Thoracic aorta (tissue), 2 donors: ENCODE measurements at places on chromosomes 1 and 21.

DNA sequence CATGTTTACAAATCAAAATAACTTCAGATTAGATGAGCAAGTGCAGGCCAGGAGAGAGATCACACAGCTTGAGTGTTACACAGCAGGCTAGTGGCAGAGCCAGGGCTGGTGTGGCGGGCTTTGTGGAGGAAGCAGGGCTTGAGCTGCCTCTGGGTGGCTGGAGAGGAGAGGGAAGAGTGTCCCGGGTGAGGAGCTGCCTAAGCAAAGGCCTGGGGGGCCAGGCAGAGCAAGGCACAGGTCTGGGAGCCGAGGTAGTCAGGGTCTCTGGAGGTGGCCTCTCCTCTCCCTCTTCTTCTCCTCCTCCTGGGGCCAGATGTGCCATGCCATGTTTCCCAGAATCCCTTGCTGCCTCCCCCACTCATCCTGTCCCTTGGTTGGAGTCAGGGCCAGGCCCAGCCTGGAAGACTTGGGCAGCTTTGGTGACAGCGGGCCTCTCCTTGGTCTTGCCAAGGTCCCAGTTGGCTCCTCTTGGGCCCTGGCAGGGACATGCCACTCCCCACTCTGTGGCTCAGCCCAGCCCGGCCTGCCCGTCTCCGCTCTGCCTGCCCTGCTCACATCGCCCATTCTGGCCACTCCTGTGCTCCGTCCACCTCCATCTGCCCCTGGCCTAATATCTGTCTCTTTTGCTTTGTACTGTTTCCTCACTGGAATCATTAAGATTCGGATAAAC, 70.3 kb downstream of the PTPRU start:
- no peak for DNase-seq

GRCh38 chr1:43414634-43415223, 25.0 kb downstream of the SZT2 start:
- DNase-seq = no peak

GRCh38 chr1:69291541-69291940, 276.2 kb upstream of the LRRC7 start:
- DNase-seq = no peak

GRCh38 chr1:212481438-212481767, 48.7 kb downstream of the NENF start:
- no peak for DNase-seq

DNA sequence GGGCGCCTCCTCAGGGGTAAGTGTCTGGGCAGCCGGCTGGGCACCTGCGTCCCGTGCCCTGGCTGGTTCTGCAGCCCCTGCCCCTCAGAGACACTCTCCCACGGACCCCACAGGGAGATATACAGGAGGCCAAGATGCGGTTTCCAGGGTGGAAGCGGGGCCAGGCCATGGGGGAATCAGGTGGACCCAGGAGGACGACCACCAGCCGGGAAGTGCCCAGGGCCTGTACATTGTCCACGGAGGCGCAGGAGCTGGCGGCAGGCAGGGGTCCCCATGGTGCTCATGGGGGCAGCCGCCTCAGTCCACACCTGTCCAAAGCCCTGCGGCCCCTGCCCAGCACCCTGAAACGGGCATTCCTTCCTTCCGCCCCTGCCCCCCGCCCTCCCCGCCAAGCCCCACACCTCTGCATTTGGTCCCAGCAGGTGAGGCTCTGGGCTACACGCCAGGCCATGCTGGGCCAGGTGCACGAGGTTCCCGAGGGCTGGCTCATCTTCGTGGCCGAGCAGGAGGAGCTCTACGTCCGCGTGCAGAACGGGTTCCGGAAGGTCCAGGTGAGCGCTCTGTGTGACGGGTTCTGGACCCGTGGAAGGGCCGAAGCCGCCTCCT, 36.7 kb downstream of the SLC19A1 start:
- DNase-seq = no peak

GRCh38 chr1:60904099-60904851, 178.1 kb upstream of the NFIA start:
- DNase-seq = peak; percentile 44

- DNase-seq = no peak
Observed at GRCh38 chr1:240151136-240151735, 59.6 kb downstream of the FMN2 start.

DNA sequence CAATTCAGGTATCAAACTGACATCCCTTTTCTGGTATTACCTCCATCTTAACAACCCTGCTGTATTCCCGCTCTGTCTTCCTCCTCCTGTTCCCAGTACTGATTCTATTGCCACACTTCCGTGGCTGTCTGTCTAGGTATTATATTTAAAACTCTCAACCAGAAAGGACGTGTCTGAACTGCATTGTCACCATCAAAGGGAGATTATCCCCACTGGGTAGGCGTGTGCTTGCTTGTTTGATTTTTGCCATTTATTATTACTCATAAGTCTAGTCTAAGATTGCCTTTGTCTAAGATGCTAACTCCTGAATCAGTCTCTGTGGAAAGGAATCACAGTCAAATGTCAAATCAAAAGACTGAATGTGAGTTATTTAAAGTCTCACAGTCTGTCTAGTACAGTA, 650.1 kb downstream of the KCNT2 start:
- DNase-seq = no peak

GRCh38 chr1:243598433-243598832, 251.6 kb downstream of the AKT3 start:
- no peak for DNase-seq

GRCh38 chr1:165205145-165205544, 151.4 kb downstream of the LMX1A start:
- DNase-seq = no peak
